Spinal cord (tissue), 10 donors: ENCODE measurements at places on chromosomes 3 and 15. TPM values are rescaled to one million over a fixed set of nuclear protein-coding genes. Genes with fewer than 3 reads are reported as not detected.

Gene SNX1
- polyA plus RNA-seq, result 79.3 TPM

GRCh38 chr3:132605374-132605792 lies 8.3 kb downstream of the ACKR4 start:
- no peak overlapping the region for H3K27ac ChIP-seq
- no peak for DNase-seq
- no peak overlapping the region for H3K4me3 ChIP-seq

Gene CCDC9B
- 7.5 TPM for polyA plus RNA-seq

Gene PAQR9
- 2.9 TPM for polyA plus RNA-seq

DNA sequence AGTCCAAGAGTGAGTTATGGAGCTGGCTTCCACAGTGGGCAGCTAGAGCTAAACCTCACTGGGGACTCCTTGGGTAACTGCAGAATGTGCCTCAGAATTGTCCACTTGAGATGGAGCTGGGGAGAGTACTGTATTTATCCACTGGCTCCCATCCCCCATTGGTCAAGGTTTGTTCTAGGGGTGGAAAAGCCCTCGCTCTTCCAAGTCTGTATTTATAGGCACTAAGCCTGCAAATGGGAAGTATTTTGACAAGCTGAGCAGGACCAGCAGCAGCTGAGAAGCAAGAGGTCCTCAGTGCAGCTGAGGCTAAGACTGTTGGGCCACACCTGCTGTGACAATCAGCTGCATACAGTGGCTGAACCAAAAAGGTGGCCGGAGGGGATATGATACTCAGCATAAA lies 5.8 kb downstream of the USP13 start:
- peaks cover 10% of the 10 kb centered on the region for H3K4me1 ChIP-seq
- no peak overlapping the region for H3K4me3 ChIP-seq
- no peaks in the 10 kb centered on the region for H3K36me3 ChIP-seq

Gene SERINC4
- not detected for polyA plus RNA-seq

GRCh38 chr3:59320080-59320479 lies 270.3 kb upstream of the CFAP20DC start:
- H3K4me3 ChIP-seq, result no peak overlapping the region
- no peaks in the 10 kb centered on the region for H3K4me1 ChIP-seq
- H3K27me3 ChIP-seq, result no peaks in the 10 kb centered on the region
- no peaks in the 10 kb centered on the region for H3K36me3 ChIP-seq
- no peak overlapping the region for H3K27ac ChIP-seq

DNA sequence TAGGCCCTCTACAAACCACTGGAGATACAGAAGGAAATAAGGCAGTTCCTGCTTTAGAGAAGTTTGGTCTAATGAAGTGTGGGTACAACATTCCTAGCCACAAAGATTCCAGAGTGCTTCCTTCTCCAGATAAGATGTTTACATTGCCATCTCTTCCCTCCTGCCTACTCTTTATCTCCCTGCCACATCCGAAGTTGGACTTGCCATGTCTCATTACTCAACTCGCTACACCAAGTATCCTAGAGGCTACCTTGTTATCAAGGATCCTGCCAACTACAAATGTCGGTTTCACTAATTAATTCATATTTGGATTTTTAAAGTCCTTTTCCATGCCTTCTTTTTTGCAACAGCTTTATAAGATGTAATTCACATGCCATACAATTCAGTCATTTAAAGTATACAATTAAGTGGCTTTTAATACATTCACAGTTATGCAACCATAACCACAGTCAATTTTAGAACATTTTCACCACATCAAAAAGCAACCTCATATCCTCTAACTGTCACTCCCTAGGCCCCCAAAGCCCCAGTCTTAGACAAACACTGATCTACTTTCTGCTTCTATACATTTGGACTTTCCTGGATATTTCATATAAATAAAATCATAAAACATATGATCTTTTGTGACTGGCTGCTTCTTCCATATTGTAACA lies 53.7 kb upstream of the CSTA start:
- H3K27me3 ChIP-seq, result no peaks in the 10 kb centered on the region
- H3K4me3 ChIP-seq, result no peak overlapping the region
- no peaks in the 10 kb centered on the region for H3K4me1 ChIP-seq
- no peak overlapping the region for H3K27ac ChIP-seq
- H3K36me3 ChIP-seq, result no peaks in the 10 kb centered on the region

DNA sequence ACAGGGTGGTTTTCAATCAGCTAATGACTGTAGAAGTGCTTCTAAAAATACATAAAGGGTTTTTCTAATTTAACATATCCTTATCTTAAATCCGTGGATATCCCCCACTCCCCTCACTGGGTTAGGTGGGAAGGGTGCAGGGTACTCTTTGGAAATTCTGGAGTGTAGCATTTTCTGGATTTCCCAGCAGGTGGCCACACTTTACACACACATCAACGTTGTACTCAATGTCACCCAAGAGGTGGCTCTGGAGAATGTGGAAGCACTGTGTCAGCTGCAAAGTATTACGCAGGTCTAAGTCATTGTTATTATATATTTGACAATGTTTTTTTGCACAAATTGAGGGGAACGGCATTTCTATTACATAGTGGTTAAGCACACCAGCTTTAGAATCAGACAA lies 168.8 kb downstream of the CHDH start:
- peaks cover 33% of the 10 kb centered on the region for H3K4me1 ChIP-seq
- H3K27me3 ChIP-seq, result no peaks in the 10 kb centered on the region
- DNase-seq, result no peak

- H3K4me1 ChIP-seq, result no peaks in the 10 kb centered on the region
- no peak for DNase-seq
- H3K4me3 ChIP-seq, result no peak overlapping the region
- no peaks in the 10 kb centered on the region for H3K27me3 ChIP-seq
- H3K27ac ChIP-seq, result no peak overlapping the region
Measured at GRCh38 chr3:40191850-40192448, 117.6 kb upstream of the EIF1B start.

GRCh38 chr3:9779721-9780457 lies 10.1 kb upstream of the CAMK1 start:
- H3K4me3 ChIP-seq, result no peak overlapping the region
- H3K27me3 ChIP-seq, result no peaks in the 10 kb centered on the region
- peaks cover 53% of the 10 kb centered on the region for H3K36me3 ChIP-seq
- DNase-seq, result no peak
- H3K4me1 ChIP-seq, result peaks cover 6% of the 10 kb centered on the region

- H3K4me1 ChIP-seq, result no peaks in the 10 kb centered on the region
- H3K27me3 ChIP-seq, result peaks cover 6% of the 10 kb centered on the region
- peaks cover 47% of the 10 kb centered on the region for H3K36me3 ChIP-seq
- no peak overlapping the region for H3K27ac ChIP-seq
- no peak for DNase-seq
Measured at GRCh38 chr3:126419151-126419703, 24.5 kb downstream of the CFAP100 start.

GRCh38 chr3:28250999-28251398 lies 9.6 kb downstream of the CMC1 start:
- H3K4me3 ChIP-seq, result no peak overlapping the region
- H3K27ac ChIP-seq, result no peak overlapping the region
- H3K36me3 ChIP-seq, result no peaks in the 10 kb centered on the region
- H3K4me1 ChIP-seq, result no peaks in the 10 kb centered on the region

DNA sequence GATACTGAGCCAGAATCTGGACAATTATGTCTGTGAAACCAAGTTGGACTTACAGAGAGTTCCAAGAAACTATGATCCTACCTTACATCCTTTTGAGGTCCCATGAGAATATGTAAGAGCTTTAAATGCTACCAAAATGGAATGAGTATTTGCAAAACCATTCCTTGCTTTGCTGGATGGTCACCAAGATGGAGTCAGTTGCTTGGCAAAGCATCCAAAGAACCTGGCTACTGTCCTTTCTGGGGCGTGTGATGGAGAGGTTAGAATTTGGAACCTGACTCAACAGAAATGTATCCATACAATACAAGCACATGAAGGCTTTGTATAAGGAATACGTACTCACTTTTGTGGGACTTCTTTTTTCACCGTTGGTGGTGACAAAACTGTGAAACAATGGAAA lies 36.2 kb downstream of the AP4E1 start:
- H3K4me1 ChIP-seq, result no peaks in the 10 kb centered on the region
- H3K36me3 ChIP-seq, result peaks cover 4% of the 10 kb centered on the region
- no peak overlapping the region for H3K27ac ChIP-seq
- H3K27me3 ChIP-seq, result no peaks in the 10 kb centered on the region
- no peak overlapping the region for H3K4me3 ChIP-seq

DNA sequence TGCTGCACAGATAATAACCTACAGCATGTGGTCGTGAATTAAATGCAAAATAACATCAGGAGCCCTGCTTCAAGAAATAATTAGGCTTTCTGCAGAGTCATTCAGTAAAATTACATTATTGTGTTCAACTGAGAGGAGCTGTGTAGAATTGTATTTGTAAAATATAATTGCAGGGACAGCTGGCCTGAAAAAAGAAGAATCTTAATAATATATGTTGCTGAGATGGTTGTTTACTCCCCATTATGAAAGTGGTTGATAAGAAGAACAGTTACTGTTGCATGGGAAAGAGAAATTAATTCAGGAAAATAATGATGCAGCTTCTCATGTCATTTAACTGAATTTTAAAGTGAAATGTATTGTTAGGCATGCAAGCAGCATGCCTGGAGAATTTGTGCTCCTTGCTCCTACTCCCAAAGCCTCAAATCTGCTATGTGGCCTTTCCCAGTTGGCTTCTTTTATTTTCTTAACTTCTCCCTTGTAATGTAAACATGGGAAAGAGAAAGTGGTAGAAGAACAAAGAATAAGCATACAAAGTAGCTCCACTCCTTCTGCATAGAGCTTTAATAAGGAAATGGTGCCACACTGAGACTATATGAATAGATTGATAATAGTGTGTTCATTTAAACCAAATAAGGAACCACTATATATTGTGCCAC lies 100.1 kb downstream of the VGLL3 start:
- no peaks in the 10 kb centered on the region for H3K36me3 ChIP-seq
- H3K4me1 ChIP-seq, result no peaks in the 10 kb centered on the region
